ENCODE measurements at places on chromosomes 16 and 17. TPM values are rescaled to one million over a fixed set of nuclear protein-coding genes. Genes with fewer than 3 reads are reported as not detected.

GRCh38 chr17:76307966-76308338, at the start of gene QRICH2:
TSS of gene QRICH2 (minus strand) at chr17:76308276. CDS start at chr17:76307998, 278 bp downstream.
- no peak within 1 kb of the TSS for H3K27ac ChIP-seq
- H3K4me3 ChIP-seq, result no peak within 1 kb of the TSS
- no peaks in the 10 kb centered on the region for H3K27me3 ChIP-seq
- H3K36me3 ChIP-seq, result peaks cover 15% of the 10 kb centered on the region
- H3K4me1 ChIP-seq, result no peaks in the 10 kb centered on the region
- no peak for DNase-seq

The GPR142 gene
- not detected for total RNA-seq

DNA sequence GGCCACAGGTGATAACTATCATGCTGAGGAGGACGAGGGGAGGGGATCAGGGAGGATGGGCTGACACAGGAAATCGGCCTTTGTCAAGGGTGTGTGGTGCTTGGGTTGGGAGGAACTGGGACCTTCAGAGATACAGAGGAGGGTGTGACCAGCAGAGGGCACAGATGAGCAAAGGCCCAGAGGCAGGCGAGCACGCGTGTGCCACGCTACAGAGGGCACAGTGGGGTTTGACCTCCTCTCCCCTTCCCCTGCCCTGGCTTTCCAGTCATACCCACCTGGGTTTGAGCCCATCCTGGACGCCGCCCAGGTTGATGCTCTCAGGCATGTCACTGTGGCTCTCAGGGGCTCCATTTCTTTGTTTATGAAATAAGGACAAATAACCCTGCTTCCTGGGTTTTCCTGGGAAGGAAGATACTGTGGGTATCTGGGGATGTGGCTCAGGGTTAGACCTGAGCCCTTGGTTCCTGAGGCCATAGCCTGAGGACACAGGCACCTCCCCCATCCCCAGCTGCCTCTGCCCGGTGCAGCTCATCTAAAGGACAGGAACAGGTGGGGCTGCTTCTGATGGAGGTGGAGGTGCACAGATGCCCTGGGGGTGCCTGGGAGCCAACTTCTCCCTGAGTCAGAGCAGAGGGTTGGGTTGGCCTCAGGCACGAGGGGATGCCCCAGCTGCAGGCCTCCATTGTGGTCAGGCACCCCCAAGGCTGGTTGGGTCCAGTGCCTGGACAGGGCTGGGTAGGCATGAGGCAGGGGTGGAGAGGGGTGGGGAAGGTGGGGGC, 51.8 kb downstream of the BEAN1 start:
- peak; percentile 15 for DNase-seq
- no peaks in the 10 kb centered on the region for H3K36me3 ChIP-seq
- peaks cover 7% of the 10 kb centered on the region for H3K27me3 ChIP-seq
- no peak overlapping the region for H3K27ac ChIP-seq
- H3K4me1 ChIP-seq, result no peaks in the 10 kb centered on the region
- no peak overlapping the region for H3K4me3 ChIP-seq

DNA sequence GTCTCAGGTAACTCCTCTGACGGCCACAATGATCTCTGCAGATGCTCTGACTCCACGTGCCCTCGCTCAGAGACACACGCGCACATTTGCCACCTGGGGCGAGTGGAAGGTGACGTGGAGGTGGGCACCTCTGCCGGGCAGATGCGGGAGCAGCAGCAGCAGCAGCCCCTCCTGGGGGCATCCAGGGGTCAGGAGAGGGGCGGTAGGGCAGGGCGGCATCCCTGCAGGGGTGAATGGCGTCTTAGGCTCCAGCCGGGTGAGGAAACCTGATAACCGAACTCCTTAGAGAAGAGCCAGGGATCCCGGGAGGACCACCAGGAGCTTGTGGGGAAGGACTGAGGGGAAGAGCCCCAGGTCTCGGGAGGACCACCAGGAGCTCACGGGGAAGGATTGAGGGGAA, 34.6 kb upstream of the CDH15 start:
- no peaks in the 10 kb centered on the region for H3K27me3 ChIP-seq
- H3K4me1 ChIP-seq, result no peaks in the 10 kb centered on the region
- no peak for DNase-seq

DNA sequence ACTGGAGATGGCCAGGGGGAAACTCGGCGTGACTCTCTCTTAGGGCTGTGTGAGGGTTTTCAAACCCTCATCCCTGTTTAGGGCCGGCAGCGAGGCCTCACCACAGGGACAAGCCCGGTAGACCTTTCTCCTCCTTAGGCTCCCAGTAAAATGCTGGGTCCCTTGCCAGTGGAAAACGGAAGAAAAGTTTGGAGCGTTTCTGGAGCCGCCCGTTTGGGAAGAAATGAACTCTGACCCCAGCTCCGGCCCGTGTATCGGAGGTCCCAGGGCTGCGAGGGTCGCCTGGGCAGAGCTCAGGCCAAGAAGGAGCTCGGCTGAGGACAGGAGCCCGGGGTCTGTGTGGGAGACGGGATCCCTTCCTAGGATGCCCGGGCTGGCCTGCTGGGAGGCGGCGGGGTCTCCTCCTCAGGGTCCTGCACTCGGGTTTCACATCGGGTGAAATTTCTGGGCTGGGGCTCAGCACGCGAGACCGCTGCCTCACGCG, 23.2 kb downstream of the ZNF213 start:
- H3K4me1 ChIP-seq, result peaks cover 8% of the 10 kb centered on the region

GRCh38 chr16:629185-629832, 1.5 kb upstream of the WFIKKN1 start:
- DNase-seq, result no peak
- peaks cover 20% of the 10 kb centered on the region for H3K4me1 ChIP-seq
- H3K27ac ChIP-seq, result no peak overlapping the region
- no peaks in the 10 kb centered on the region for H3K36me3 ChIP-seq
- no peak overlapping the region for H3K4me3 ChIP-seq

The BFAR gene
- 93.7 TPM for total RNA-seq

The SLFN14 gene
- not detected for total RNA-seq

The CTU2 gene
- total RNA-seq, result 18.3 TPM

DNA sequence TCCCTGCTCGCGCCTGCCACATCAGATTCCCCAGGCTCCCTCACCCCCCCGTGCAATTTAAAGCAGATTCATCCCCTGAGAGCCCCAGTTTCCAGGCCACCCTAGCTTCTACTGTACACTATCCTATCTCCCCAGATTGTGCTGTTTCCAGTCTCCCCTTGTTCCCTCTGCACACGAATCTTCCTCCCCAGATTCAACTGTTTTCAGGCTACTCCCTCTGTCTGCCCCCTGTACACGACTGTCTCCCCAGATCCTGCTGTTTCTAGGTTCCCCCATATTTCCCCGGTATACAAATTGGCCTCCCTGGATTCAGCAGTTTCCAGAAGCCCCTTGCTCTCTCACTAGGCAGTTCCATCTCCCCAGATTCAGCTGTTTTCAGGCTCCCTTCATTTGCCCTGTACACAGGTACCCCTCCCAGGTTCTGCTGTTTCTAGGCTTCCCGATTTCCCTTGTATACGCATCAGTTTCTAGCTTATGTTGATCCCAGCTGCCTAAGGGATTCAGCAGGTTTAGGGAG, 22.9 kb downstream of the COPZ2 start:
- H3K36me3 ChIP-seq, result no peaks in the 10 kb centered on the region
- H3K4me1 ChIP-seq, result peaks cover 10% of the 10 kb centered on the region
- H3K27me3 ChIP-seq, result peaks cover 6% of the 10 kb centered on the region
- no peak for DNase-seq
- H3K4me3 ChIP-seq, result no peak overlapping the region

DNA sequence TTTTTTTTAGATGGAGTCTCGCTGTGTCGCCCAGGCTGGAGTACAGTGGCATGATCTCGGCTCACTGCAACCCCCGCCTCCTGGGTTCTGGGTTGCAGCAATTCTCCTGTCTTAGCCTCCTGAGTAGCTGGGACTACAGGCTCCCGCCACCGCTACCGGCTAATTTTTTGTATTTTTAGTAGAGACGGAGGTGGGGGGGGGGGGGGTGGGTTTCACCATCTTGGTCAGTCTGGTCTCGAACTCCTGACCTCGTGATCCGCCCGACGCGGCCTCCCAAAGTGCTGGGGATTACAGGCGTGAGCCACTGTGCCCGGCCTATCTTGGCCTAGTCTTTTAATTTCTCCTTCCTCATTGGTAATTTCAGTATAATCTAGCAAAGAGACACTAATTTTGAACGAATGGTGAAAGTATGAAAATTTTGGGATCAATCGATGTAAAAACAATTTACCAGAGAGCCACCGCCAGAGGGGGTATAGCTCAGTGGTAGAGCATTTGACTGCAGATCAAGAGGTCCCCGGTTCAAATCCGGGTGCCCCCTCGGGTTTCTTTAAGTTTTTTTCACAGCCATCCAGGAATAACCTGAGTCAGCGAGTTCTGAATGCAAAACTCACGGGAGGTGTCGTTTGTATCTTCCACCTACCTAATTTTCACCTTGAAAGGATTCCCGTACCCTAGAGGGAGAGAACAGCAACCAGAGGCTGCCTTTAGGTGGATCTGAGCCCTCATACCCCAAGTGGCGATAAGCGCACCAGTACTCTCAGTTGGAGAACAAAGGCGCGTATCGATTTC, 2.5 kb upstream of the LASP1 start:
- DNase-seq, result peak; percentile 41
- peak overlapping the region; percentile 88 for H3K4me3 ChIP-seq
- no peaks in the 10 kb centered on the region for H3K36me3 ChIP-seq
- peaks cover 33% of the 10 kb centered on the region for H3K4me1 ChIP-seq
- H3K27ac ChIP-seq, result peak overlapping the region; percentile 36

GRCh38 chr16:57308041-57308440, 23.6 kb upstream of the PLLP start:
- H3K36me3 ChIP-seq, result no peaks in the 10 kb centered on the region
- no peak overlapping the region for H3K27ac ChIP-seq
- DNase-seq, result no peak
- H3K27me3 ChIP-seq, result peaks cover 10% of the 10 kb centered on the region
- H3K4me3 ChIP-seq, result no peak overlapping the region
- H3K4me1 ChIP-seq, result no peaks in the 10 kb centered on the region

GRCh38 chr16:29848420-29849297, 14.4 kb downstream of the CDIPT start:
- peaks cover 20% of the 10 kb centered on the region for H3K36me3 ChIP-seq
- no peak for DNase-seq
- no peaks in the 10 kb centered on the region for H3K27me3 ChIP-seq

- H3K27ac ChIP-seq, result no peak overlapping the region
- no peaks in the 10 kb centered on the region for H3K36me3 ChIP-seq
- DNase-seq, result no peak
- H3K4me3 ChIP-seq, result no peak overlapping the region
Observed at GRCh38 chr17:71461498-71462169, 659.2 kb upstream of the SOX9 start.

- H3K4me1 ChIP-seq, result no peaks in the 10 kb centered on the region
- DNase-seq, result peak; percentile 45
- no peak overlapping the region for H3K27ac ChIP-seq
- H3K4me3 ChIP-seq, result no peak overlapping the region
- no peaks in the 10 kb centered on the region for H3K27me3 ChIP-seq
- H3K36me3 ChIP-seq, result no peaks in the 10 kb centered on the region
Observed at GRCh38 chr17:14201021-14201987, 35.4 kb downstream of the CDRT15 start.

DNA sequence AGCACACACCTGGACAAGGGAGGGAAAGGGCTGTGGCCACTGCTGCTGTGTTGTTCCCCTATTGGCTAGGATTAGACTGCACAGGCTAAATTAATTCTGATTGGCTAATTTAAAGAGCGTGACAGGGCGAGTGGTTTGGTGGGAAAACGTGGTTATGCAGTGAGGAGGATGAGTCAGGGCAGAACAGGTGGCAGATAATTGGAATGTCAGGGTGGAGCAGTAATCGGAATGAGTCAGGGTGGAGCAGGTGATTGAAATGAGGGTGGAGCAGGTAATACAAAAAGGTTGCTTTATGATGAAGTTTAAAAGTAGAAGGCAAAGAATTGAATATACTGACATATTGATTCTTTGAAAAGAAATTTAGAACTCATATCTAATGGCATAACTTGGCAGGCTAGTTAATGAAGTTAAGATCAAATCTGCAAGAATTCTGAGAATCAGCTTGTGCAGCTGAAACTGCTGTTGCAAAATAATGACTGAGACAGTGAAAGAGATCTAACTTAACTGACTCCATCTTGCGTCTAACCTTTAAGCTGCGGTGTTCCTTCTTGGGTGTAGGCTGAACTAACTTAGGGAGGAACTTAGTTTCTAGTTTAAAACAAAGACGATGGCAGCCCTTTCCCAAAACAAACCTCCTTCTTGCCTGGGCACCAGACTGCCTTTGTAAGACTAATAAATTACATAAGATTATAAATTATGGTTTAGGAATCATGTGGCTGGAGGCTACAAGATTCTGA, 174.3 kb downstream of the UTP18 start:
- H3K27ac ChIP-seq, result no peak overlapping the region
- no peak for DNase-seq
- no peak overlapping the region for H3K4me3 ChIP-seq
- H3K4me1 ChIP-seq, result no peaks in the 10 kb centered on the region
- H3K27me3 ChIP-seq, result no peaks in the 10 kb centered on the region
- no peaks in the 10 kb centered on the region for H3K36me3 ChIP-seq

GRCh38 chr17:787641-788221, 5.6 kb downstream of the MRM3 start:
- H3K36me3 ChIP-seq, result peaks cover 16% of the 10 kb centered on the region
- no peak for DNase-seq
- H3K27ac ChIP-seq, result no peak overlapping the region
- H3K4me3 ChIP-seq, result no peak overlapping the region

The ARRB2 gene
- total RNA-seq, result 6.3 TPM

The NAA60 gene
- total RNA-seq, result 64.9 TPM

The TAC4 gene
- not detected for total RNA-seq

The LAT gene
- total RNA-seq, result 3.3 TPM

DNA sequence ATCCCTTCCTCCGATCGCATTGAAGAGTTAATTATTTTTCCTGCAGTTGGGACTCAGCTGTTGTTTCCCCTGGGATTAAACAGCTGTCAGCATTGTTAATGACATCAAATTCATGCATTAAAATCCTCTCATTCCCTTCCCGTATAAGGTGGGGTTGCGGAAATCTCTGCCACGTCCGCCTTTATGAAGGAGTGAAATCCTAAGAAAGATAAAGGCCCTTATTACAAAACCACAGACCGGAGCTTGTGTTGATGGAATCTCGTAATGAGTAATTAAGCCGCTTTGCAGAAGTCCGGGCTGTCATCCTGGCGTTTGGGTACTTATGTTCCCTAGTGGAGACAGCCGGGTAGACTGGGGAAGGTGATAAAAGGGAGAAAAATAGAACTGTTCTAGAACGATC, 627.6 kb downstream of the MAF start:
- no peaks in the 10 kb centered on the region for H3K27me3 ChIP-seq
- no peaks in the 10 kb centered on the region for H3K4me1 ChIP-seq
- no peak overlapping the region for H3K4me3 ChIP-seq
- no peak overlapping the region for H3K27ac ChIP-seq
- H3K36me3 ChIP-seq, result no peaks in the 10 kb centered on the region
- no peak for DNase-seq
